ENCODE measurements at places on chromosomes 4 and X.

DNA sequence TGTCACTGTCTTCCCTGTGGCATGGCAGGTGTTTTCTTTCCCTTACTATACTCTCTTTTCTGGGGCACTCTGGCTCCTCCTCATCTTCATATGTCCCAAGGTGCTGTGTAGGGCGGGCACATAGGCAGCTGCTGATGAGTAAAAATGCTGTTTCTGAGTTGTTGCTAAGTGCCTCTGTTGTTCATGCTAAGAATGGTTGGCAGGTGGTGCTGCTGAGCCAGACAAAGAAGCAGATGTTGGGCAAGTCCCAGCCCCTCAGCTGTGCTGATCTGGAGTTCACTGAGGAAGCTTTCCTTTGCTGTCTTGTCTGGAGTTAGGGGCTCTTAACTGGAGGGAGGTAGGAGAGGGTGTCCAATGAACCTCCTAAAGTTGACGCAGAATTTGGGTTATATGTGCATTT is 40.6 kb downstream of the HADH start:
- no peaks in the 10 kb centered on the region for H3K27me3 ChIP-seq
- peaks cover 56% of the 10 kb centered on the region for H3K4me1 ChIP-seq
- DNase-seq, result peak; percentile 63
- H3K36me3 ChIP-seq, result peaks cover 33% of the 10 kb centered on the region
- peak overlapping the region; percentile 91 for H3K27ac ChIP-seq
- H3K4me3 ChIP-seq, result peak overlapping the region; percentile 87

GRCh38 chr4:2688697-2689096 is 67.4 kb downstream of the TNIP2 start:
- H3K27me3 ChIP-seq, result no peaks in the 10 kb centered on the region
- peaks cover 12% of the 10 kb centered on the region for H3K4me1 ChIP-seq
- no peak overlapping the region for H3K27ac ChIP-seq

- DNase-seq, result no peak
- peaks cover 11% of the 10 kb centered on the region for H3K36me3 ChIP-seq
- no peak overlapping the region for H3K27ac ChIP-seq
These were observed 197.6 kb upstream of the KLF3 start for GRCh38 chr4:38466401-38466800.

DNA sequence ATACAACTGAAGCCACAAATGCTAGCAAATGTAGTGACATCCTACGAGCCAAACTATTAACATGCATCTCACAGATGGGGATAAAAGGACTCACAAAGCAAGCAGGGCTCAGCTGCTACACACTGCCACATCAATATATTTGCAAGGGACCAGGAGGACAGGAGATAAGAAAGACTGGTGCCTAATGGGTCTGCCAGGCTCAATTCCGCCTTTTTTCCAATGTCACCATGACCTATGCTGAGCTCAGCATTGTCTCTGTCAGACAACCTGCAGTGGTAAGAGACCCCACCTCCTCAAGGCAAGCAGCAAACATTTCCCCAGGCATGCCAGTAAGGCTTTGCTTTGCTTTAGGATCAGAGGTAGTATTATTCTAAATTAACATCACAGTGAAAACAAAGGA is 435 bp downstream of the DCX start:
- no peak overlapping the region for H3K4me3 ChIP-seq
- no peaks in the 10 kb centered on the region for H3K27me3 ChIP-seq
- no peaks in the 10 kb centered on the region for H3K36me3 ChIP-seq
- H3K27ac ChIP-seq, result no peak overlapping the region
- H3K4me1 ChIP-seq, result no peaks in the 10 kb centered on the region

DNA sequence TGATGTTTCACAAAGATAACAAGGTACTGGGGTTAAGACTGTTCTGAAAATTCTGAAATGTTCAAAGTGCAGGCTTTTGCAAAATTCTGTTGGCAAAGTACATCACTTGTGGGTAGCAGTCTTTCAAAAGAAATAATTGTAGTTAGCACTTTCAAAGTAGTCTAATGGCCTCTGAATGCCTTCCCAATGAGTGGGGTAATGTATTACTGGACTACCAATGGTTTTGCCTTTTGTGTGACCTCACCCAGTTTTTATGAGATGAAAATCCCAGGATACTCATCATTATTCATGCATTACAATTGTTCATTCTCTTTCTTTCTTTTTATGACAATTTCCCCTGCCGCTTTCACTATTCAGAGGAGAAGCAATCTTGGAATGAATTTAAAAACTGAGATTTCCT is 686.1 kb downstream of the GLUD2 start:
- no peak overlapping the region for H3K4me3 ChIP-seq
- H3K4me1 ChIP-seq, result no peaks in the 10 kb centered on the region
- no peak overlapping the region for H3K27ac ChIP-seq
- DNase-seq, result no peak
- no peaks in the 10 kb centered on the region for H3K36me3 ChIP-seq
- no peaks in the 10 kb centered on the region for H3K27me3 ChIP-seq

DNA sequence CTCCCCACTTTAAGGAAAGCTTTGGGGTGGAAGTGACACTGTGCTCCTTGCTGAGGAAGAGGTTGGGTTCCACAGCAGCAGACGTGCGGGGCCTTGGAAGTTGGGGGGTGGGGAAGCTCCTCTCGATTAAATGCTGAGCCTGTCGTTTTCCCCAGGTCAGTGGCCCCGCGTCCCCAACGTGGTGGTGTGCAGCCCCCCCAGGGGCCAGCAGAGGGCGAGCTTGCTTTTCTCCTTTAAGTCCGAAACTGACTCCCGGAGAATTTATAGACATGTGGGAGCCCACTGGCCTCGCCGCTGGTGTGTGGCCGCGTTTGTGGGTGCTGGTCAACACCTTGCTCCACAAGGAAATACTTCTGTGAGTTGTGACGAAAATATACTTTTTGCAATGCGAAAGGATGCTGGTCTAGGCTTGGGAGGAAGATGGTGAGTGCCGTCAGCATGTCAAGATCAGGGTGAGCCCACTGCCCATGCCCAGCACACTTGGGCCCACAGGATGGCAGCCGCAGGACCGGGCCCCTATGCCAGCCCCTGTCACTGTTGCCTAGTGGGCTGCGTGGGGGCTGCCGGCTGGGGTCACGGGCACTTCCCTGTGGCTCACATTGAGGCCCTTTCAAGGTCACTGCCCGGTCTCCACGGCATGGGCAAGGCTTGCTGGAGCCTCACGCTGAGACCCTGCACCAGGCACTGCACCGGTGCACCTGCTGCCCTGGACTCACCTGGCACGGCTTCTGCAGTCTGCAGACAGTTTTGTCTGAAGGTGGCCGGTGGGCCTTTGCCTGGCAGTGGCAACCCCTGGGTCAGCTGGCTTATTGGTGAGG is 9.4 kb downstream of the UVSSA start:
- no peak overlapping the region for H3K27ac ChIP-seq
- no peaks in the 10 kb centered on the region for H3K27me3 ChIP-seq
- peaks cover 4% of the 10 kb centered on the region for H3K4me1 ChIP-seq
- peak; percentile 65 for DNase-seq
- H3K36me3 ChIP-seq, result no peaks in the 10 kb centered on the region
- no peak overlapping the region for H3K4me3 ChIP-seq

DNA sequence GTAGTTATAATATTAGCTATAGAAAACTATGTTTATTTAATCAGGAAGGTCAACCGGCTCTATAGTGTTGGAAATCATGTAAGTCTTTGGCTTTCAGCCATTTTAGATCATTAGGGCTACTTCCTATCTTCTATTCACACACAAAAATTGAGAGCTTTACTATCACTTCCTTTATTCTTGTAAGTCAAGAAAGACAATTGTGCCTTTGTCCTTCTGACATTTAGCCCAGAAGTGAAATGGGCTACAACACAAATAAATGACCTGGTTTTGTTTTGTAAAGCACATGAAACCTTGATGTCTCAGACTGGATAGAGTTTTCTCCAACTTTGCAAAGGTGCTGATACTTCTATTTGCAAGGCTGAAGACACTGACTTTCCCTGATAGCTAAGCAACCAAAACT is 122.4 kb upstream of the ACSL4 start:
- no peaks in the 10 kb centered on the region for H3K36me3 ChIP-seq
- H3K27ac ChIP-seq, result no peak overlapping the region
- H3K4me1 ChIP-seq, result peaks cover 2% of the 10 kb centered on the region

DNA sequence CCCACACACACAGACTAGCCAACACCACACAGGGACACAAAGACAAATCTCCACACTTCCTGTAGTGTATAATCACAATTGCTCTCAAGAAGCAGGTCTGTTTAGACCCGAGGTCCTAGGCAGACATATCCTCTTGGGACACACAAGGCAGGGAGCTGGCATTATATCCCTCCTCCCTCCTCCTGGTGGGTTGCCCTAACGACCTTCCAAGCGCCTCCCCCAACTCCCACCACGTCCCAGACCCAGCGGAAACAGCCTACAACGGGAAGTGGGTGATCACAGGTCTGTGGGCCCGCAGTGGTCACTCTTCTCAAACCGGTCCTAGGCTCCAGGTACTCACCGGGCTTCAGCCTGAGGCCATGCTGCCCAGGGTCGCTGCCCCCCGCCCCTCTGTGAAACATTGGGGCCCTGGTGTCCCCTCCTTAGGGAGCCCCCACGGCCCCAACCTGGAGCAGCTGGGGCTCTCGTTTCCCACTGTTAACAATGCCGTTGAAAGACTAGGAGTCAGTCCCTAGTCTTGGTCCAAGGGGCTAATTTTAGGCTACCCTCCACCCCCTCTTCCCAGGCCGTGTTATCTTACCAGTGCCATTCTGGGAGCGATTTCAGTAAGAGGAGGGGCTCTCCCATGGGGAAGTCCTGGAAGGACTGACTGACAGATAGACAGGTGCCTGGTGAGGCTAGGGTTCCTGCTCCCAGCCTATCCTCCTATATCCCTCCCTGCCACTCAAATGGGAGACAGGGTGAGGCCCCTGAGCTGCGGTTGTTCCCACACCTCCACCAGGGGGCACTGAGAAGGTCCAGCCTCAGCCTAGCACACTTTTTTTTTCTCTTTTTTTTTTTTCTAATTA is at the start of gene ASB12:
Gene ASB12, minus strand, starts transcription at position 485 of the 848 bp plus-strand sequence. CDS start 4,957 bp downstream, outside the sequence.
- H3K4me1 ChIP-seq, result no peaks in the 10 kb centered on the region
- H3K27ac ChIP-seq, result no peak within 1 kb of the TSS
- no peaks in the 10 kb centered on the region for H3K27me3 ChIP-seq
- no peak within 1 kb of the TSS for H3K4me3 ChIP-seq
- no peak for DNase-seq

DNA sequence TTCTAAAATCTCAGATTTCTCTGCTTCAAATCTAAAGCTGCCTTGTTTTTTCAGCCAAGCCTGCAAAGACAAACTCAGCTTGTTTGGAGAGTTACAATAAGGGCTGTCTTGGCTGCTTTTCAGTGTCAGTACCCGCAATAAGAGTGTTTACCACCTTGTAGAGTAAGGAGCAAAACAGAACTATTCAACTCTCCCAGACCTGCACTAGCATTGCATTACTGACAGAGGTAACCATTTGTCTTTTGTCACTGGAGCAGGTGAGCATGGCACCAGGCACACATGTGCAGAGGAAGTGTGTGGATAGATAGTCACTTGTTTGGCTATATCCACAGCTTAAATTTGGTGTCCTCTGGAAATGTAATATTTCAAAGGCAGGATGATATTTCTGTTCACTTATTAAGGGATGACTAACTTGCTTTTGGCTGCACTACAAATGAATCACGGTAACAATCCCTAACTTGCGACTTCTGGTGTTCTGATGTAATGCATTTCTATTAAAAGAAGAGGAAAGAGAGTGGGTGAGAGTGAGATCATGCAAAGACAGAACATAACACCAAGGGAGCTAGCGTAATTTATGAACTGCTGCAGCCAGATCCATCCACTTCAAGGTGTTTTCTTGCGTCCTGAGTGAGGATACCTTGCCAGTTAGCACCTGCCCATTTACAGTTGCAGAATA is 38.6 kb downstream of the PTCHD1 start:
- H3K36me3 ChIP-seq, result no peaks in the 10 kb centered on the region
- no peak overlapping the region for H3K27ac ChIP-seq
- H3K4me1 ChIP-seq, result no peaks in the 10 kb centered on the region
- DNase-seq, result no peak
- peaks cover 5% of the 10 kb centered on the region for H3K27me3 ChIP-seq

- DNase-seq, result no peak
- H3K4me1 ChIP-seq, result peaks cover 3% of the 10 kb centered on the region
- no peaks in the 10 kb centered on the region for H3K36me3 ChIP-seq
- no peak overlapping the region for H3K4me3 ChIP-seq
- H3K27me3 ChIP-seq, result no peaks in the 10 kb centered on the region
These were observed 383.5 kb upstream of the LCORL start for GRCh38 chr4:18405054-18405453.

DNA sequence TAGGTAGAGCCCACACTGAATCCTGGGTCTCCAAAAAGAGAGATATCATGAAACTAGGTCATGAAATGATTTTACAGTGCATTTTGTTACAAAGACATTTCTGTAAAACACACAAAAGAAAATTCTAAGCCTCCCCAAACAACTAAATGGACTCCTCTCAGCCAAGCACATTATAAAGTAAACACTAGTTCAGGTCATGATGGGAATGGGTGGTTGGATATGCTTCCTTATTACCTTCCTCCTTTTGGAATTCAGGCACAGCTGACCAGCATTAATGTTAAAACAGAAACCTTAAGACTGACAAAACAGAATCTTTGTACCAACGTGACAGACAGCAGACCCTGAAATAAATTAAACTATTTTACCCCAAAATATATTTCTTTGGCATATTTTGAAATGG is 87.9 kb upstream of the NPY2R start:
- H3K4me1 ChIP-seq, result no peaks in the 10 kb centered on the region
- H3K36me3 ChIP-seq, result no peaks in the 10 kb centered on the region
- no peaks in the 10 kb centered on the region for H3K27me3 ChIP-seq
- no peak overlapping the region for H3K27ac ChIP-seq
- H3K4me3 ChIP-seq, result no peak overlapping the region
- no peak for DNase-seq

DNA sequence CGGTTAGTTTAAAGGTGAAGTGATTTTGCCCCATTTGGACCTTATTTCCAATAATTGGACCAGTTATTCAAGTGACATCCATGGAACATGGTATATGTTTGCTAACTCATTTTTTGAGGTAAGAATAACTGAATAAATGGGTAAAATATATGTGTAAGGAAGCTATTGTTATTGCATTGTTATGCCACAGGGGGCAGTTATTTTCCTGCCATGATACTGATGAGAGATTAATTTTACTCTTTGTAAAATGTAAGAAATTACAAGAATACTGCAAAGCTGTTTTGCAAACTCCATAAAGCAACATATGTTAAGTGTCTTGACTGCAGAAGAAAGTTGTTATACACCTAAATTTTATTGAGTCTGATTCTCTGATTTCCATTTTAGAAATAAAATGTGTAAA is 114.0 kb downstream of the IL1RAPL1 start:
- H3K27ac ChIP-seq, result no peak overlapping the region
- DNase-seq, result no peak
- no peaks in the 10 kb centered on the region for H3K4me1 ChIP-seq
- no peak overlapping the region for H3K4me3 ChIP-seq

- H3K36me3 ChIP-seq, result no peaks in the 10 kb centered on the region
- peaks cover 2% of the 10 kb centered on the region for H3K4me1 ChIP-seq
- DNase-seq, result no peak
- no peak overlapping the region for H3K4me3 ChIP-seq
These were observed 18.1 kb upstream of the FAM241A start for GRCh38 chr4:112127048-112127637.

- peaks cover 12% of the 10 kb centered on the region for H3K36me3 ChIP-seq
- no peaks in the 10 kb centered on the region for H3K27me3 ChIP-seq
- peaks cover 11% of the 10 kb centered on the region for H3K4me1 ChIP-seq
- H3K4me3 ChIP-seq, result no peak overlapping the region
- H3K27ac ChIP-seq, result no peak overlapping the region
- no peak for DNase-seq
These were observed 132.1 kb downstream of the SPRY1 start for GRCh38 chr4:123528501-123529277.

GRCh38 chrX:24498181-24498580 is 33.1 kb downstream of the PDK3 start:
- H3K36me3 ChIP-seq, result peaks cover 5% of the 10 kb centered on the region
- H3K27me3 ChIP-seq, result no peaks in the 10 kb centered on the region
- H3K4me3 ChIP-seq, result no peak overlapping the region
- H3K4me1 ChIP-seq, result peaks cover 24% of the 10 kb centered on the region
- peak overlapping the region; percentile 63 for H3K27ac ChIP-seq
- DNase-seq, result no peak
